Sciatic nerve (tissue), 2 donors: ENCODE measurements at places on chromosomes 4 and X.

DNA sequence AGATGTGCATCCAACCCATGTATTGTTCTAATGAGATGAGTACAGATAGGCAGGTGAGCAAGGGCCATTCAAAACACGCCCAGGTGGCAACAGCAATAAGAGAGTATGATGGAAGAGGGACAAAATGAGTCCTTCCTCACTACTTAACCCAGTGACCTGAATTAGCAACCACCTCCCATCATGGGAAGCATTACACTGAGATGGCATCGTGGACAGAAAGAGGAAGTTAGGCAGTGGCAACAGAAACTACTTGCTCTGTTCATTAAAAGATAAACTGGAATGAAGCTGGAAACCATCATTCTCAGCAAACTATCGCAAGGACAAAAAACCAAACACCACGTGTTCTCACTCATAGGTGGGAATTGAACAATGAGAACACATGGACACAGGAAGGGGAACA, 17.2 kb downstream of the RXFP1 start:
- no peak for DNase-seq

DNA sequence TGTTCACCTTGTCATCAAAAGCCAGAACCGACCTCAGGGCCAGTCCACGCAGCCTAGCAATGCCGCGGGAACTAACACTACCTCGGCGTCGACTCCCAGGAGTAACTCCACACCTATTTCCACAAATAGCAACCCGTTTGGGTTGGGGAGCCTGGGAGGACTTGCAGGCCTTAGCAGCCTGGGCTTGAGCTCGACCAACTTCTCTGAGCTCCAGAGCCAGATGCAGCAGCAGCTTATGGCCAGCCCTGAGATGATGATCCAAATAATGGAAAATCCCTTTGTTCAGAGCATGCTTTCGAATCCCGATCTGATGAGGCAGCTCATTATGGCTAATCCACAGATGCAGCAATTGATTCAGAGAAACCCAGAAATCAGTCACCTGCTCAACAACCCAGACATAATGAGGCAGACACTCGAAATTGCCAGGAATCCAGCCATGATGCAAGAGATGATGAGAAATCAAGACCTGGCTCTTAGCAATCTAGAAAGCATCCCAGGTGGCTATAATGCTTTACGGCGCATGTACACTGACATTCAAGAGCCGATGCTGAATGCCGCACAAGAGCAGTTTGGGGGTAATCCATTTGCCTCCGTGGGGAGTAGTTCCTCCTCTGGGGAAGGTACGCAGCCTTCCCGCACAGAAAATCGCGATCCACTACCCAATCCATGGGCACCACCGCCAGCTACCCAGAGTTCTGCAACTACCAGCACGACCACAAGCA, 898 bp downstream of the UBQLN2 start:
- no peak for DNase-seq

- DNase-seq = no peak
Measured at GRCh38 chrX:10117864-10118377, 38.9 kb upstream of the CLCN4 start.

DNA sequence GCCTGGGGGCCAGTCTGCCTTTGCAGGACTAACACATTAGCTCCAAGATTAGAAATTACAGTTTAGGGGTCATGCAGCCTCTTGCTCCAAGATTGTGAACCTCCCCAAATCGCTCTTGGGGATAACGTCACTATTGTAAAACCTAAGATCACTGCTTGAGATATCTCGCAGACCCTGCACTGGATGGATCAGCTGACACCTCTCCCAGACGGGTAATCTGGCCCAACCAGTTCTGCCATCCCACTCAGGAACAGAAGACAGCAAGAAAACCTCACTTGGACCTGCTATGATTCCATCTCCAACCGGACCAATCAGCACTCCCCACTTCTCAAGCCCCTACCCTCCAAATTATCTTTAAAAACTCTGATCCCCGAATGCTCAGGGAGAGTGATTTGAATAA, 431.2 kb downstream of the GPM6A start:
- no peak for DNase-seq

- DNase-seq = no peak
Measured at GRCh38 chr4:135267148-135267865, 1065.7 kb upstream of the PABPC4L start.

DNA sequence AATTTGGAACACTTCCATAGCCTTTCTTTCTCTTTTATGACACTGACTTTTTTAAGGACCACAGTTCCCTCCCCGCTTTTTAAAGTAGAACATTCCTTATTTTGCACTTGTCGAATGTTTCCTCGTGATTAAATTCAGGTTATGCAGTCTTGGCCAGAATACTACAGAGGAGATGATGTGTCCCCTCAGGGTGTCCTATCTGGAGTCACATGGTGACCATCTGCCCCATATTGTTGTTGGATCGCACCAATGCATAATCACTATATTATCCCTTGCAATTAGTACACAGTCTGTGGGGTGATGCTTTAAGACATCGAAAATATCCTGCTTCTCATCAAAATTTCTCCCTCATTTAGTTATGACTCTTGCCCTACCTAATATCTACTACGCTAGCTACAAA, 27.4 kb downstream of the WDFY3 start:
- DNase-seq = no peak

GRCh38 chr4:168440442-168441264, 39.6 kb downstream of the DDX60L start:
- no peak for DNase-seq

DNA sequence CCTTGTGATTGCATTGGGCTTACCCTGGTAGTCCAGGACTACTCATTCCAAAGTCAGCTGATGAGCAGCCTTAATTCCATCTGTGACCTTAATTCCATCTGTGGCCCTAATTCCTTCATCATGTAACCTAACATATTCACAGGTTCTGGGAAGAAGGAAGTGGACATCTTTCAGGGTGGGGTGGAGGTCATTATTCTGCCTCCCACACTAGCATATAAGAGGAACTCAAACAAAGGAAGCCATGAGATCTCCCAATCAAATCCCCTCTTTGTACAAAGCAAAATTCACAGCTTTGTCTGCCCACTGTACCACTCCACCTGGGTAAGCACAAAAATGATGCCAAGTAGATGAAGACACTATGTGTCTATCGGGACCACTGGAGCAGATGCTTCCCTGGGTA, 87.3 kb downstream of the SLC2A9 start:
- no peak for DNase-seq

- no peak for DNase-seq
Measured at GRCh38 chrX:3598709-3599108, 114.7 kb downstream of the PRKX start.

GRCh38 chrX:150337536-150337935, 25.6 kb upstream of the MAMLD1 start:
- DNase-seq = no peak

DNA sequence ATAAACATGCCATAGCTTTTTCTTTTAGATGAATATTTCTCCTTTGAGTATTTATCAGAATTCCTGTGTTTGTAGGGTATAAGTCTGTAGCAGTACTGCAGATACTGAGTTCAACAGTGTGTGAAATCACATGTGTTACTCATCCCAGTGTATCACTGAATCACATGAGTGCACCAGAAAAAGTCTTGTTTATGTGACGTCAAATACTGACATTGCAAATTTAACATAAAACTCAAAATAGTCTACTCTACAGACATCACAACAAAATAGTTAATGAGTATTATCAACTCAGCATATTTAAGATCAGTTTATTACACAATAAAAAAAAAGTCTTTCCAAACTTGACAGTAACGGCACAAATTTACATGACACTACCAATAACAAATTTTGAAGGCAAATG, 221.3 kb downstream of the DCTD start:
- DNase-seq = no peak

DNA sequence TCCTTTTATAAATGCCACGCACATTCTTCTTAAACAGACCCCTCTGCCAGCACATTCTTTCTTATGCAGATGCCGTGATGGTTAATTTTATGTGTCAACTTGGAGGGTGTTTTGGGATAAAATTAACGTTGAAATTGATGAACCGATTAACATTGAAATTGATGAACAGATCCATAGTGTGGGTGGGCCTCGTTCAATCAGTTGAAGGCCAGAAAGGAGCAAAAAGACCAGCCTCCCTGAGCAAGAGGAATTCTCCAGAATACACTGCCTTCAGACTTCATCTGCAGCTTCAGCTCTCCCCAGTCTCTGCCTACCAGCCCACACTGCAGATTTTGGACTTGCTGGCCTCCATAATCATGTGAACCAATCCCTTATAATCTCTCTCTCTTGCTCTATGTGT, 233.6 kb upstream of the BCOR start:
- DNase-seq = no peak

- no peak for DNase-seq
Measured at GRCh38 chr4:169099771-169100180, 89.7 kb upstream of the CBR4 start.

- DNase-seq = peak; percentile 63
Measured at GRCh38 chrX:103663981-103664762, 22.3 kb downstream of the MORF4L2 start.

GRCh38 chr4:113823291-113823659, 61.7 kb upstream of the CAMK2D start:
- DNase-seq = no peak

DNA sequence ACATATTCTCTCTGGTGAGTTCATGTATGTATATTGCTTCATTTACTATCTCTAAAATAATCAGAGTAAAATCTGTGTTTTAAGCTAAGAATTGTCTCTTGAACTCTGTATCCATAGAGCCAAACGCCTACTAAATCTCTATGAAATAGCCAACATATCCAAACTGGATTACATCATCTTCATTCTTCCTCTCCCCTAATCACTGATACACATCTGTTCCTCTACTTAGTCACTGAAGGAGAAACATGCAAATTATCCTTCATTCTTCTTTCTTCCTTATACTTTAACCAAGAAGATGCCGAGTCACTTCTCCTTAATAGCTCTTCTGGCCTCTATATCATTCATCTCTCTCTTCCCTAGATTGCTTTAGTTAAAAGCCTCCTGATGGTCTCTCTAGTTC, 630.4 kb upstream of the FTHL17 start:
- DNase-seq = no peak

- no peak for DNase-seq
Measured at GRCh38 chr4:91258326-91258725, 1045.4 kb upstream of the GRID2 start.

GRCh38 chr4:76644831-76645485, 209.9 kb downstream of the SHROOM3 start:
- DNase-seq = no peak

DNA sequence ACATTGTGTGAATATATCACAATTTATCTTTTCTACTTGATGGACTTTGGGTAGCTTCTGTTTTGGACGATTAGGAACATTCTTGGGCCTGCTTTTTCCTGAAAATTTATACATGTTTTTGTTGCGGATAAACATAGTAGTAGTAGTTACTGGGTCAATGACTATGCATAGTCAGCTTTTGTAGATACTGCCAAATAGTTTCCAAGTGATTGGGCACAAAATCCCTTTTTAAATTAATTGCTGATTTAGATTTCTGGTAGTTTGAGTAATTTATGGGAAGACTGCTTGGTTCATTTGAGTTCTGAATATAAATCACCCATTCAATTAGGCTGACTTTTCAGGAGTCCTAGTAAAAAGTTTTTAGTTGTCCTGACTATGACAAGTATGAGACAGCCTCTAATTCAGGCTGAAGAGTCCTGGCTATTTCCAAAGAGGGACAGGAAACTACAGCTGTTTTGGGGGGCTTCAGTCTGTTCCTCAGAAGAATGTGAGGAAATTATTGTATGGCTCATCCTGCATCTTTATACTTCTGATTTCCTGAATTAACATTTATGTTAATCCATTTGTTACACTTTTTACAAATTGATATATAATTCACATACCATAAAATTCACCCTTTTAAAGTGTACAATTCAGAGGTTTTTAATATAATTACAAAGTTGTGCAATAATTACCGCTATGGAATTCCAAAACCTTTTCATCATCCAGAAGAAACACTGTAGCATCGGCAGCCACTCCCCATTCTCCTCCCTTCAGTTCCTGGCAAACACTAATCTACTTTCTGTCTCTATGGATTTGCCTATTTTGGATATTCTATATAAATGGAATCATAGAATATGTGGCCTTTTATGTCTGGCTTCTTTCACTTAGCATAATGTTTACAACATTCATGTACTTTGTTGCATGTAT, 14.2 kb downstream of the LRP2BP start:
- DNase-seq = no peak

- DNase-seq = peak; percentile 65
Measured at GRCh38 chr4:185534866-185535611, at the start of gene PDLIM3. PDLIM3 (minus strand) TSS chr4:185535507; CDS start chr4:185535434, 73 bp downstream.

GRCh38 chr4:54402880-54403480, 173.9 kb downstream of the PDGFRA start:
- DNase-seq = no peak

DNA sequence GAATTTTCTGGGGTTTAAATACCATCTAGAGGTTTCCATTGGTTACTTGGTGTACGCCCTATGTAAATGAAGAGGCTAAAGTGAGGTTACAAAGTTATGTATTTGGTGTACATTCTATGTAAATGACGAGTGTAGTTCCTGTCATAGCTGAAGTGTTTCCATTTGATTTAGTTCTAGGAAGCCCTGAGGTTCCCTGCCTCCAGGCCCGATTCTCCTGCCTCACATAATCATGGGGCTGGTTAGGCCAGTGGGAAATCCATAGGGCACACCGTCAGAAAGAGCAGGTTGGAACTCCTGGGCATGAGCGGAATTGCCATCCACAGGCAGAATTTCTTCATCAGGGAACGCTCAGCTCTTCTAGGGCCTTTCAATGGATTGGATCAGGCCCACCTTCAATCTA, 24.2 kb upstream of the HOPX start:
- no peak for DNase-seq

- DNase-seq = no peak
Measured at GRCh38 chr4:121977251-121978171, 25.7 kb upstream of the TRPC3 start.

DNA sequence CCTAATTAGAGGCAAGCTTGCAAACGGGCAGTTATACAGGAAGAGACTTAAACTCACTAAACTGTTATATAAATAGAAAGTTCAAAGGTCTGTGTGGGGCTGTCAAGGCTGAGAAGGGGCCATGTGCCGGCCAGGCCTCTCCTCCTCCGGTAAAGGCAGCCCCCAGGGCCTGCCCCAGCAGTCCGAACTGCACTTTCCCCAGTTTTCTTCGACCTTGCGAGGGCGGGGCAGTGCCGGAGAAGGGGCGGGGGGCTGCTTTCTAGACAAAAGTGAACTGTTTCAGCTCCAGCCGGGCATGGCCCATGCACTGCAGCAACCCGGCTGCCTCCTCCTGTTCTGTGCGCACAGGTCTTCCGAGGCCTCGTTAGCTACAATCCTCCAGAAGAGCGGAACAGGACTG, 4.1 kb downstream of the AFF2 start:
- DNase-seq = no peak
